GM18507 (cell line): ENCODE measurements at places on chromosomes 5 and 9.

GRCh38 chr9:127941062-127941960, 3.7 kb upstream of the DPM2 start:
- DNase-seq, result no peak

GRCh38 chr9:18857334-18857733, 175.7 kb downstream of the SAXO1 start:
- DNase-seq, result no peak

DNA sequence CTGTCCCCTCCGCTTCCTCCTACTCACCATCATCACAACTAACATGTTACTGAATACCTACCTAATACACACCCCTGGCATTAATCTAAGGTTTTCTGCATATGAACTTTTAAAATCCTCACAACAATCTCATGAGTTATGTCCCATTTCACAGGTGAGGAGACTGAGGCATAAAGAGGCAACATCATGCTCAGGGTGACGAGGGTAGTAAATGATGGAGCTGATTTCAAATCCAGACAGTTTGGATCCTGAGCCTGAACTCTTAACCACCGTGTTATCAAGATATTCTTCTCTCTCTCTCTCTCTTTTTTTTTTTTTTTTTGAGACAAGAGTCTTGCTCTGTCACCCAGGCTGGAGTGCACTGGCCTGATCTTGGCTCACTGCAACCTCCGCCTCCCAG, 12.9 kb upstream of the EEIG1 start:
- no peak for DNase-seq

DNA sequence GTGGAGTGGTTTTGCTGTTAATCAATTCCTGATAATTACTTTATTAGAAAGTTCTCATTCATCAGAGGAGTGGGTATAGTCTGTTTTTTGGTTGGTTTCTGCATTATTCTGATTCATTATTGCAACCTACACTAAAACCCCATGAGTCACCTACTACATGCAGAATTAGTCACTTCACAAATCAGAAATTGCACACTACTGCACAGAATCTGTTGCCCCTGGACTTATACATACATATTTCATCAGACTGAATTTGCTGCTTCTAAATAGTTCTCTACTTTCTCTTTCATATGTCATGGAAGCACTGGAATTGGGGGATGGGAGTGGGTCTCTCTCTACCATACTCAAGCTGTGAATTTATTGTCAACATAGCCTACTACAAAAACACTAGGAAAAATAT, 585.1 kb downstream of the DNAH5 start:
- no peak for DNase-seq

DNA sequence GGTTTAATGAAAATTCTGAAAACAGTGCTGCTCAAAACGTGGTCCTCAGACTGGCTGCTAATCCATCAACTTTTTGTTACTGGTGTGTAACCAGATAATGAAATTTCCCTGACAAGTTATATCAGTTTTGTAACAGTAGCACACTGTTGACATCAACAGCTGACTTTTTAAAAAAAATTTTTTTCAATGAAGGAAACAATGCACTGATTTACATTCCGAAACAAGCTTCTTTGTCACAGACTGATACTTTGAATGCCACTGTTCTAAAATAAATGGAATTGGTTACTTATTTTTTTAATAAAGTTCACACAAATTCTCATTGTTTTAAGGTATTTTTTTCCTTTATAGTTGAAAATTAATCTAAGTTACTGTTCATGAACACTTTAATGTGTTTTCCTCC, 169.1 kb downstream of the NIPBL start:
- no peak for DNase-seq

DNA sequence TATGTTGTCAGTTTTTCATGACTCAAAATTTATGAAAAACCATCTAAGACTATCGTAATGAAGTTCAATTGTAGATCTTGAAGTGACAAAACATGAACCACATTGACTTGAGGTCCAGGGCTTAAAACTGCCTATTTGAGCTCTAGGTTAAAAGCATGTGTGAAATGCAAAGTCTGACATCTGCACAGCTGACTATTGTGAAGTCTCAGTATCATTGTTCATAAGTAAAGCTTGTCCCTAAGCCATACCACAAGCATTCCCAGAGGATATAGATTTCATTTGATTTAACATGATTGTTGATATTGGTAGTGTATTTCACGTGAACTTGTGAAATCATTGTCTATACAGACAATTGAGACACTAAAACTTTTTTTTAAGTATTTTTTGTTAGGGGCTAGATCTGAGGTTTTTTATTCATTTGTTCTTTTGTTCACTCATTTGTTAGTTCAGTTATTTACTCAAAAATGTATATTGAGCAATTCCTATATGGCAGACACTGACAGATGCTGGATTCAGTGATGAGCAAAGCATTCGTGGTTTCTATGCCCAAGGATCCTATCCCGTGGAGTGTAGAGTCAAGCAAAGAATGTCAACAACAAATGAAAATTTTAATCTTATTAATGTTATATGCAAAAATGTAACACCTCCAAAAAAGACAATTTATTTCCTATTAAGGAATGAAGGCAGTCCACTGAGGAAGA, 485.2 kb downstream of the RAB3C start:
- no peak for DNase-seq

GRCh38 chr9:76818271-76818670, 54.0 kb downstream of the PCA3 start:
- DNase-seq, result no peak

DNA sequence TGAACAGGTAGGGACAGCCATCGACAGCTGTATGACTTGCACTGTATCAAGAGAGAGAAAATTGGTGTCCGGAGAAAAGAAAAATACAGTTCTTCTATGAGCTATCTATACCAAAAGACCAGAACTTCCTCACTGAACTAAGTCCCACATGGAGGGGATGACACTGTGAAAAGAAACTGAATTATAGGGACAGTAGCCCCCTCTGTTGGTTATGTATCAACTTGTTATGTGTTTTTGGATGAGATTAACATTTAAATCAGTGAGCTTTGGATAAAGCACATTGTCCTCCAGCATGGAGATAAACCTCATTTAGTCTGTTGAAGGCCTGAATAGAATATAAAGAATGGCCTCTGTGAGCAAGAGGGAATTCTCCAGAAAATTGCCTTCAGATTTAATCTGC, 176.6 kb upstream of the SH3GL2 start:
- DNase-seq, result no peak

DNA sequence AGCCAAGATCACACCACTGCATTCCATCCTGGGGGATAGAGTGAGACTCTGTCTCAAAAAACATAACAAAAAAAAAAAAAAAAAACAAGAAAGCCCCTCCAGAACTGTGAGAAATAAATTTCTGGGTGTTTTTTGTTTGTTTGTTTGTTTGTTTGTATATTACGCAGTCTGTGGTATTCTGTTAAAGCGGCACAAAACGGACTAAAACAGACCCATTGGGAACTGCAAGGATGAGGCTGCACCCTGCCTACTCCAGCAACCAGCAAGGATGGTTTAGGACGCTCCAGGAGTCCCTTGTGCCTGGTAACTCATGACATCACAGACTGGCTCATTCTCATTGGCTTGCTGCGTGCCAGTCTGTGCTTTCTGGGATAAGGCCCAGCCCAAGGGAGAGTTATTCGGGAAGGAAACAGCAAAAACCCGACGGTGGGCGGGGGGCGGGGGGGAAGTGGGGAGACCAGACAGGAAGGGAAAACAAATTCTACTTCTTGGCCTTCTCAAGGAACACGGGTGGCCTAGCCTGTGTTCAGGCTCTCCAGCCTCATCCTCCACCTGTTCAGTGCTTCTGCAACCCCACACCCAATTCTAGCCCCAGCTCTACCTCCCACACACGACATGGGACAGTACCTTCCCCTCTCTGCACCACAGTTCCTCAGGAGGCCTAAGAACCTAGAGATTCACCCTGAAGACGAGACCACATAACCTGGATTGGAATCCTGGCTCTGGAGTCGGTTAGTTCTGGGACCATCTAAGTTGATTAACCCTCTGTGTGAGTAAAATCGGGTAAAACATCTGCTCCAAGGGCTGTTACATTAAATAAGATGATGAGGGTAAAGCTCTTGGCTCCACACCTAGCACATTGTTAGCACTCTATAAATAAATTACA, 2.8 kb downstream of the CD74 start:
- no peak for DNase-seq
